Stimulated activated CD8-positive, alpha-beta memory T cell treated with anti-CD3 and anti-CD28 coated beads, Interleukin-2, amount 100 ng/mL, for 1 hour (primary cell): ENCODE measurements at places on chromosomes 1 and 21.

- DNase-seq: no peak
Observed at GRCh38 chr1:151720554-151720953, 768 bp upstream of the RIIAD1 start.

DNA sequence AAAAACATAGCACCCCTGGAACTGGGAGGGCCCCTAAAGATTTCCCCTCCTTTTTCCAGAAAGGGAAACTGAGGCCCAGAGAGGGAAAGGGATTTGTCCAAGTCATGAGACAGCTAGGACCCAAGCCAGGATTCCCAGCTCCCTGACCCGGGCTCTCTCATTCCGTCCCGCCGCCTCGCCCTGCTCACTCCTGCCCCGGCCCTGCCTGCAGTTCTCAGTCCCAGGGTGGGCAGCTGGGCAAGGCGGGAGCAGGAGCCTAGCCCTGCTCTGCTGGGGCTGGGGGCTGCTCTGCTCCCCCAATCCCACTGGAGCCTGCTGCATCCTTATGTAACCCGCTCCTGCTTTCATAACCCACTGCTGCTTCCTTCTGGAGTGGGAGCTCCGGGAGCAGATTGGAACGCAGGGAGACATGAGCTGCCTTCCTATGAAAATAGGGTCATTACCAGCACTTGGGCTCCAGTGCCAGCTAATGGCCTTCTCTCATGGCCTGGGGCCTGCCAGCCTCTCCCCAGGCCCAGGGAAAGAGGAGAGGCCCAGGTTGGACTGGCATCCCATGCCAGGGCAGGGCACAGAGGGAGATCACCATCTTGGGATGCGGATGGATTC lies 84.5 kb downstream of the CAMK2N1 start:
- no peak for DNase-seq

DNA sequence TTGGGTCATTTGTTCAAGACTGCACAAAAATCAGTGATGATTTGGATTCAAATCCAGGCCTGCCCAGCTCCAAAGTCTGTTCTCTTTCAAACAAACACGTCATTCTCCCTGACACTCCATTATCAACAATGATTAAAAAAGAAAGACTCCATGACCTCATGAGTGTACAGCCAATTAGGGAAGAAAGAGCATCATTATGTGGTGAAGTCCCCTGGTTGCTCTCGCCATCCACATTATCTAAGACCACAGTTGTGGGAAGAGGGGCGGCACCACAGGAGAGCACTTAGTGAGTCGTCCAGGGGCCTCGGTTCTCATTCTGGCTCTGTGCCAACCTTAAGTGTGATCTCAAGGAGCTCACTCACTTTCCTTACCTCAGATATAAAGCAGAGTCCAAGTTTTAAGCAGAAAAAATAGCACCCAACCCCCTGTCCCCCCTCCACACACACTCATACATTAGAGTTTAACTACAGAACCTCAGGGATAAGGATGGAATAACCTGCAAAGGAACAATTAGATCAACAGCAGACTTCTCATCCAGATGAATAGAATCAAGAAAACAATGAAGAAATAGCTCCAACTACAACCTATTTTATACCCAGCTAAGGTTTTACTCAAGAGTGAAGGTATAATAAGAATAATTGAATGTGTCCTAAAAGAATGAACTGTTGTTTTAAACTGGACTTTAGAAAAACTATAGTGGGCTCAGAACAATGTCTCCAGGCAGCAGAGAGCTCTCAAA lies 47.8 kb downstream of the COL6A1 start:
- DNase-seq: no peak

- no peak for DNase-seq
Observed at GRCh38 chr1:112146201-112146715, 156.8 kb upstream of the KCND3 start.

DNA sequence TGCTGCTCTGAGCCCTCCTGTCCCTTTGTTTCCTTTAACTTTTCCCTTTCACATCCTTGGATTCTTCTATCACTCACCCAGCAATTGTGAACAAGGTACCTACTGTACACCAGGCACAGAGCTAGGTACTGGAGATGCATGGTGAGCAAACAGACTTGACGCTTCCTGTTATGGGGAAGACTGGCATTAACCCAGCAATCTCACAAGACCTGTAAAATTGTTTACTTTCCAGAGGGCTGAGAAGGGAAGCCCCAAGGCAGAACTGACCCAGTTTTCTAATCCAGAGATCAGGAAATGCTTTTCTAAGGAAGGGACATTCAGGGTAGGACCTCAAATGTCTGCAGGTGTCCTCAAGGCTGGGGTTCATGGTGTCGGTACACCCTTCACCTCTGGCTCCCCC lies 171.6 kb upstream of the KAZN start:
- DNase-seq: no peak
